Thyroid gland (tissue), 4 donors: ENCODE measurements at places on chromosomes 3 and 15. TPM values are rescaled to one million over a fixed set of nuclear protein-coding genes. Genes with fewer than 3 reads are reported as not detected.

The GATM gene
- total RNA-seq = 45.6 TPM

DNA sequence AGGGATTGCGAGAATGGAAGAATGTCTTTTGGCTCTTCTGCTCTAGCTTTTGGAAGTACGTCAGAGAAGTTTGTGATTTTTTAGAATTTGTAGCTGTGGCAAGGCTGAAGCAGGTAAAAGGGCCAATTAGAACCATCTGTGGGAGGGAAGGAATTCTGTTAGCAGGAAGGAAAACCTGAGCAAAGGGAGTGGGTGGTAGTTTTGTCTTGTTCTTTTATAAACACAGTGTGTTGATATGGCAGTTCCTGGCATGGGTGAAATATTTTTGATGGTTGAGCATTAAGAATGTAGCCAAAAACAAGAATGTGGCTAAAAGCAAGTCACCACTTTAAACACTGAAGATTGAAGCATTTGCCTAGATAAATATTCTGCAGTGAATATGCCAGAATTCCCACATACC is 23.8 kb downstream of the DAG1 start:
- H3K36me3 ChIP-seq = no peaks in the 10 kb centered on the region
- H3K27me3 ChIP-seq = no peaks in the 10 kb centered on the region
- peaks cover 42% of the 10 kb centered on the region for H3K4me1 ChIP-seq
- peak overlapping the region; percentile 86 for H3K27ac ChIP-seq

DNA sequence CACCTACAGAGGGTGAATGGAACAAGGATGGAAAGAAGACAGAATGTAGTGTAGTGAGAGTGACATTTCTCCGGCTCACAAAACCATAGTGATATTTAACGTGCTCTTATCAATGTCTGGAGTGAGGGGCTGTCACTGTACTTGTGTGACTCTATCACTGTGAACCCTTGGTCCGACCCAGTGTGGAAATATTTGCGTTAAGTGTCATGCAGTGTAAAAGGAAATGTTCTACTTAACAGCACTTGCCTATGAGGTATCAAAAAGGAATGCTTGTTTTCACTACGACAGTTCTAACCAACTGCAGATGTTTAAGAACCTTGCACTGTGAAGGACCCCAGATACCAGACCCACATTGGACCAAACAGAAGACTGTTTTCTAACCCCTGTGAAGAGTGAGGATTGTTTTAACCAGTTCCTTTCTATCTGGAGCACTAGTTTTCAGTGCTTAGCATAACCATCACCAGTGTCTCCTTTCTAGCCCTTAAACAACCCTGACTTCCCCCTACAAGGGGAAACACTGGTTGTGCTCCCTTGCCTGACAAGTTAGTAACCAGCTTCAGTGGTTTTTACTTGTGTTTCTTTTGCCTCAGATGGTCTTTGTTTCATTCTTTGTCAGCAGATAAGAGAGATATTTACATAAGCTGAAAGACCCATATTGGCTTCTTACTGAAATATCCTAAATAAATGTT is 144.7 kb upstream of the ABHD17C start:
- no peak overlapping the region for H3K4me3 ChIP-seq
- no peak for DNase-seq
- H3K36me3 ChIP-seq = no peaks in the 10 kb centered on the region
- no peaks in the 10 kb centered on the region for H3K27me3 ChIP-seq
- H3K4me1 ChIP-seq = peaks cover 25% of the 10 kb centered on the region

The AGBL1 gene
- not detected for total RNA-seq

DNA sequence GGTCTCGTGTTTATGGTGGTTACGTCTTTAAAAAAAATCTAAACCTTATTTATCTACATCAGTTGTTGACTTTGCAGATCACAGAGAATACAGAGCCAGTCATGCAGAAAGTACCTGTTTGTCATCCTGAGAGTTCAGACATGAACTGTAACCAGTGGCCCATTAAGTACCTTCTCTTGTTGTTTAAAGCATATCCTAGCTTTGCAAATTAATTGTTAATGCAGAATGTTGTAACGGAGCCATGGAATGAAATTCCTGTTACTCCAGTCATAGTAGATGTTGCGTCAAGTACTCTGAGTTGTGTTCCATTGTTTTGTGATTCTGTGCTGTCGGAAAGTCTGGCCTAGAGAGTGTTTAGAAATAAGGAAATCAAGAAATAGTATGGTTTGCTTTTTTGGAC is 205.2 kb downstream of the RBMS3 start:
- no peaks in the 10 kb centered on the region for H3K36me3 ChIP-seq
- no peaks in the 10 kb centered on the region for H3K27me3 ChIP-seq
- H3K4me3 ChIP-seq = no peak overlapping the region
- H3K4me1 ChIP-seq = peaks cover 35% of the 10 kb centered on the region
- peak overlapping the region; percentile 91 for H3K27ac ChIP-seq

The GABRA5 gene
- 5.7 TPM for total RNA-seq

The TRIM71 gene
- total RNA-seq = 0.13 TPM

- H3K4me3 ChIP-seq = no peak overlapping the region
- H3K27ac ChIP-seq = no peak overlapping the region
- H3K36me3 ChIP-seq = no peaks in the 10 kb centered on the region
- no peaks in the 10 kb centered on the region for H3K27me3 ChIP-seq
These were observed 49.8 kb downstream of the BDH1 start for GRCh38 chr3:197505796-197506548.

GRCh38 chr3:129557548-129557894 is 14.5 kb downstream of the H1-8 start:
- DNase-seq = no peak
- H3K27me3 ChIP-seq = no peaks in the 10 kb centered on the region
- H3K4me1 ChIP-seq = peaks cover 76% of the 10 kb centered on the region
- peaks cover 15% of the 10 kb centered on the region for H3K36me3 ChIP-seq

- H3K4me3 ChIP-seq = no peak overlapping the region
- H3K4me1 ChIP-seq = no peaks in the 10 kb centered on the region
- H3K36me3 ChIP-seq = no peaks in the 10 kb centered on the region
- no peak for DNase-seq
- H3K27ac ChIP-seq = no peak overlapping the region
These were observed 104.8 kb upstream of the TNFAIP8L3 start for GRCh38 chr15:51199541-51199940.

DNA sequence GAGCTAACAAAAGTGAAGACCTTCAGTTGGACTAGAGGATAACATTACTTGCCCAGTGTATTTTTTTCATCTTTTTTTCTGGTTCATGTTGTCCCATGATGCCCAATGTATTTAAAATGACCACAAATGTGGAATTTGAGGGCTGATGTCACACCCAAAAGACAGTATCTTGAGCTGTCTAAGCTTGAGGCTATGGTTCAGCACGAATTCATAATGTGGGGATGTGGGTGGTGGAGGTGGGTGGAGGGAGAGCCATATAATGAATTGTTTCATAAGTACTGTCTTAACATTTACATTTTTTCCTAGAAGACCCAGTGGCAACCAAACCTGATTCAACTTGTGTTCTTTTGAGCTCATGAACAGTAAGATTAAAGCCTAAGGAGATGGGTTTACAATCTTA is 37.5 kb downstream of the CHAC1 start:
- no peak overlapping the region for H3K27ac ChIP-seq
- no peaks in the 10 kb centered on the region for H3K27me3 ChIP-seq
- peaks cover 33% of the 10 kb centered on the region for H3K36me3 ChIP-seq
- H3K4me3 ChIP-seq = no peak overlapping the region

- H3K4me1 ChIP-seq = no peaks in the 10 kb centered on the region
- H3K36me3 ChIP-seq = no peaks in the 10 kb centered on the region
- H3K27ac ChIP-seq = no peak overlapping the region
- no peaks in the 10 kb centered on the region for H3K27me3 ChIP-seq
- no peak overlapping the region for H3K4me3 ChIP-seq
- no peak for DNase-seq
These were observed 218.5 kb downstream of the SLC9A9 start for GRCh38 chr3:143629726-143630125.

GRCh38 chr3:100252001-100252400 is 8.8 kb upstream of the TBC1D23 start:
- H3K36me3 ChIP-seq = no peaks in the 10 kb centered on the region
- no peaks in the 10 kb centered on the region for H3K27me3 ChIP-seq
- no peak for DNase-seq
- peaks cover 3% of the 10 kb centered on the region for H3K4me1 ChIP-seq
- no peak overlapping the region for H3K4me3 ChIP-seq
- no peak overlapping the region for H3K27ac ChIP-seq

The CLSTN2 gene
- total RNA-seq = 32.9 TPM

The ESYT3 gene
- total RNA-seq = 82.8 TPM

DNA sequence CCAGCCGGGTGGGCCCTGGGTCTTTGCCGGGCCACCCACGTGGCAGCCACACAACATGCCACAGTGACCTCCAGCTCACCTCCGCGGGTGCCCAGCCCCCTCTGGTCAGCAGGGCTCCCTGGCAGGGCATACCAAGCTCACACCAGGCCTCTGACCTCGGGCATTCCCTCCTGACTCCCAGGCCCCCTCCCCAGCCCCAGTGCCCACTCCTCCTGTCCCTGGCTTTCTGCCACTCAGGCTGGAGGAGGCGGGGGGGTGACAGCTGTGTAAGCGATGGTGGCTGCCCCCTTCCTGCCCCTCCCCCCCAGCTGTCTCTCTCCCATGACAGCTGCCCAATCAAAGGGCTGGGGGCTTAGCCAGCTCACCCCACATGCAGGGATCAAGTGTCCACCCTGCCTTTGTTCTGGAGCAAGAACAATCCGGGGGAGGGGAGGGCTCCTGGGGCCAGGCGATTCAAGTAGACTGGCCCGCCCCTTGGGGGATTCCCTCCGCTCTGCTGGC is 3.3 kb downstream of the PCBP4 start:
- H3K4me1 ChIP-seq = peaks cover 10% of the 10 kb centered on the region
- H3K4me3 ChIP-seq = no peak overlapping the region
- no peaks in the 10 kb centered on the region for H3K36me3 ChIP-seq
- no peak for DNase-seq
- H3K27ac ChIP-seq = no peak overlapping the region

The FGF12 gene
- total RNA-seq = 0.54 TPM

The DUOXA1 gene
- total RNA-seq = 146 TPM

DNA sequence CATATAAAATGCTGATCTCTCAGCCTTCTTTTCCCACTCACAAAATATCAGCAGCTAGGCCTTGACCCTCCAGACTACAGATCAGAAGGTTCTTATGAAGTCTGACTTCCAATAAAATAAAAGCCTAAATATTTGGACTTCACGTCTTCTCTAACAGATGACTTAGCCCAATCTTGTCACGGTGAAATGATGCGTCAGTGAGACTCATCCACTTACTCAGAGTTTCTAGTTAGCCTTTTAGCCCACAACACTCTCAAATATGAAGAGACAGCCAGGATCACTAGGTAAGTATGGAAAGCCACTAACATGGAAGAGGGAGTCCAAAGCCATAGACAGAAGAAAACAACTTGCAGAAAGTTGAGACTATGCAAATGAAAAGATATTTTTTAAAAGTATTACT is 601.2 kb downstream of the PYDC2 start:
- H3K27me3 ChIP-seq = no peaks in the 10 kb centered on the region
- H3K4me1 ChIP-seq = peaks cover 6% of the 10 kb centered on the region
- H3K4me3 ChIP-seq = no peak overlapping the region
- no peak for DNase-seq
- no peaks in the 10 kb centered on the region for H3K36me3 ChIP-seq

- no peaks in the 10 kb centered on the region for H3K4me1 ChIP-seq
- no peaks in the 10 kb centered on the region for H3K36me3 ChIP-seq
- no peak overlapping the region for H3K27ac ChIP-seq
- no peaks in the 10 kb centered on the region for H3K27me3 ChIP-seq
- no peak for DNase-seq
These were observed 36.9 kb upstream of the FSIP1 start for GRCh38 chr15:39819533-39819932.

DNA sequence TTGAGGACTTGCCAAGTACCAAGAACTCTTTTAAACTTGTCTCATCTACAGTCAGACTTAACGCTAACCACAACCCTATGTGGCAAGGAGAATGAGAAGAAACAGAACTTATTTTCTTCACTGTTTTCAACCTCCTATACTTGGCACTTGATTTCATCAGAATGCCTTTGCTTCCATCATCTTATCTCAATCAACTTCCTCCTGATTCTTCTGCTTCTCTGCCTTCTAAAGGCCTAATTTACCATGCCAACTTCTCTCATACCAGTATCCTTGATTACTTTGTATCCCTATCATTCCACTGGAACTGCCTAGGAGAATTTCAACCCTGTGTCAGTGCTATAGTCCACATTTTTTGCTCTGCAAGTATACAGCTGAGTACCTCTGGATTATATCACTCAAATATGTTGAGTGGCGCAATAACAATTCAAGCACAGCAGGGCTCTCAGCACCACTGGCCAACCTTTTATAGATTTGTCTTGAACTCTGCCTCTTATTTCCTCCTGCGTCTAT is 413.6 kb downstream of the ROBO1 start:
- no peaks in the 10 kb centered on the region for H3K36me3 ChIP-seq
- no peaks in the 10 kb centered on the region for H3K4me1 ChIP-seq
- no peak overlapping the region for H3K4me3 ChIP-seq
- no peak for DNase-seq
- no peak overlapping the region for H3K27ac ChIP-seq

GRCh38 chr15:91369823-91370222 is 269.8 kb downstream of the SV2B start:
- H3K27ac ChIP-seq = no peak overlapping the region
- H3K36me3 ChIP-seq = no peaks in the 10 kb centered on the region
- no peak overlapping the region for H3K4me3 ChIP-seq
- no peak for DNase-seq
- no peaks in the 10 kb centered on the region for H3K4me1 ChIP-seq

The HDGFL3 gene
- total RNA-seq = 26.8 TPM

The SLC9C1 gene
- 0.11 TPM for total RNA-seq

- no peak for DNase-seq
- H3K4me1 ChIP-seq = no peaks in the 10 kb centered on the region
- H3K36me3 ChIP-seq = peaks cover 5% of the 10 kb centered on the region
- H3K27ac ChIP-seq = no peak overlapping the region
These were observed 76.2 kb downstream of the CEP63 start for GRCh38 chr3:134562055-134562454.

GRCh38 chr3:128784232-128784631 is 58.2 kb downstream of the RAB7A start:
- no peak overlapping the region for H3K4me3 ChIP-seq
- peaks cover 88% of the 10 kb centered on the region for H3K4me1 ChIP-seq

The FOXL2NB gene
- not detected for total RNA-seq
